SK-N-SH (cell line): ENCODE measurements at places on chromosomes 1 and 21.

- DNase-seq = no peak
These were observed 41.5 kb downstream of the COLGALT2 start for GRCh38 chr1:183996040-183996384.

- DNase-seq = no peak
These were observed 13.5 kb downstream of the MAP3K21 start for GRCh38 chr1:233340966-233341516.

DNA sequence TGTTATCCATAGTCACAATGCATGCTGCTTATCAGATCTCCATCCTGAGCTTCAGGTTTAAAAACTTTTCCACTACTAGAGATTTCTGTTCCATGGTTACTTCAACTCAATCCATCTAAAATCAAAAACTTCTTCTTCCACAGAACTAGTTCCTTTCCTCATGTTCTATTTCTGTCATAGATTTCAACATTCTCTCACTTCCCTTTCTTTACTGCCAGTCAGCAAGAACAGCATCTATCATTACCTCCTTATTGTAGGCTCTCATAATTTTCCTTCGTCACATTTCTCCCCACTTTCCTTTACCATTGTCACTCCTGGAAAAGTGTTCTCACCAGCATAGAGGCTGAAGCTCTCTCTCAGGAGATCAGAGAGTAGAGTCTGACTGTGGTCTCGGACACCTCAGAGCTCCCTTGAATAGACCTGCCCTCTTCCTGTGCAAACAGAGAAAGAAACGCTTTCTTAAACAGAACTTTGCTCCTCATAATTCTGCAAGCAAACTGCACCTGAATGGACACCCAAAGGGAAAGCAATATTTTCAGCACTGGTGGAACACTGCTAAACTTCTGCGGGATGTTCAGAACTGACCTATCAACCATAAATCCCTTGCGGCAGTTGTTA is 48.7 kb upstream of the KIRREL1 start:
- no peak for DNase-seq

DNA sequence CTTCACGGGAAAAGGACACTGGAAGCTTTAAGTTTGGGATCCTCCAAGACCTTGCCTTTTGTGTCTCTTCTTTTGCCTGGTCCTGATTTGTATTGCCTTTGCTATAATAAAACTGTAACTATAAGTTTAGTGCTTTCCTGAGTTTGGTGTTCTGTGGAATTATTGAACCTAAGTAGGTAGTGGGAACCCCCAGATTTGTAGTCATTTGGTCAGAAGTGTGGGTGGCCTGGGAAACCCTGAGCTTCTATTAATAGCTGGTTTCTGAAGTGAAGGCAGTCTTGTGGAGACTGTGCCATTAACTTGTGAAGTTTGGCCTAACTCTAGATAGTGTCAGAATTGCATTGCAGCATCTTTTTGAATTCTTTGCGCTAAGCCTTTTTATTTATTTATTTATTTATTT is 6.8 kb upstream of the MYCL start:
- no peak for DNase-seq

DNA sequence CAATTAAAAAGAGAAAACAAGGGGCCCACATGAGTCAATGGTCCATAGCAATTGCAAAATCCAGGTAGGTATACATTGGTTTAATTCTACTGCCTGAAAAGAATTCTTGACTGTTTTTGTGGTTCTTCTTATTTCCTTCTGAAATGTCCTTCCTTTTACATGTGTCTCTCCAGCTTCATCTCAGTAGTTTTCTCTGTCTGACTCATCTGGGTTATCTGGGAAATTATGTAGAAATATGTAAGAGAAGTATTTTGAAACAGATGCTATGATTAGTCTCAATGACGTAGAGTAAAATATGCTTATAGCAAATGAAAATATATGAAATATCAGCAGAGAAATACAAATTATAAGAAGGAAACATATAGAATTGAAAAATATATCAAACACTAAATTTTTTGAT is 953.2 kb downstream of the BRINP3 start:
- no peak for DNase-seq

DNA sequence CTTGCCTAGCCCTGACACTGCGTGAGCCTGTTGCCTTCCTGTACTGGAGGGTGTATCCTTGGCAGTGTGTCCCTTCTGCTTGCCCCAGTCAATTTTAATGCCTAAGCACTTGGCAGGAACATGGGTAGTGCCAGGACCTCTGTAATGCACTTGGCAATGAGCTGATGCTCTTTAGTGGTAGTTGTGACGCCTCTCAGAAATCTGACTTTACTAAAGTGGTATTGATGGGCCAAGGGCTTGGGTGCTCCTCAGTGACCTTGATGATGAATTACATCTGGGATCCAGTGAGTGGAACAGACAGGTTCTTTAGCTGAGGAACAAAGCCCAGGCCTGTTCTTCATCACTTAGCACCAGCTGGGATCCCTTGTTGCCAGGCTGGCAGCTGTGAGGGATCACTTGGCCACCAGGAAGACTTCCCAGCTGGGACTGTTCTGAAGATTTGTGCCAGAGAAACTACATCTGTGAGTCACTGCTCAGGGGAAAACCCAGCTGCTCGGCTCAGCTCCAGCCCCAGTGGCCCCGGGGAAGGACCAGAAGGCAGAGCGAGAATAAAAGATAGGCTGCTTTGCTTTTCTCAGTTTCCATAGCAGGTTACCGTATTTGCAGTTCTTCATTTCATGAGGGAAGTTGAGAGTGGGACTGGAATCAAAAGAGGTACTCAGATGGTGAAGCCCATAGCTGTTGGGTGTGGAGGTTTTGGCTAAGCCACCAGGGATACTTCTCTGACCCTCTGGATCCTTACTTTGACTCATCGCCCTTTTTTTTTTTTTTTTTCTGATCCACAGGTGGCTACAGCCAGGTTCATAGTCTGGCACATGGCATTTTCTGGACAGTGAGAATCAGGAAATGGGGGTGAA is 28.5 kb upstream of the KCNA2 start:
- DNase-seq = no peak

GRCh38 chr1:28509705-28510272 is 3.9 kb downstream of the RCC1 start:
- DNase-seq = no peak

- DNase-seq = no peak
These were observed 168.1 kb downstream of the DUSP10 start for GRCh38 chr1:221573756-221574155.
